Stimulated activated CD4-positive, alpha-beta T cell treated with anti-CD3 and anti-CD28 coated beads, Interleukin-1b, Interleukin-23, amount 100 ng/mL, for 1 hour (primary cell): ENCODE measurements at places on chromosomes 7 and 10.

DNA sequence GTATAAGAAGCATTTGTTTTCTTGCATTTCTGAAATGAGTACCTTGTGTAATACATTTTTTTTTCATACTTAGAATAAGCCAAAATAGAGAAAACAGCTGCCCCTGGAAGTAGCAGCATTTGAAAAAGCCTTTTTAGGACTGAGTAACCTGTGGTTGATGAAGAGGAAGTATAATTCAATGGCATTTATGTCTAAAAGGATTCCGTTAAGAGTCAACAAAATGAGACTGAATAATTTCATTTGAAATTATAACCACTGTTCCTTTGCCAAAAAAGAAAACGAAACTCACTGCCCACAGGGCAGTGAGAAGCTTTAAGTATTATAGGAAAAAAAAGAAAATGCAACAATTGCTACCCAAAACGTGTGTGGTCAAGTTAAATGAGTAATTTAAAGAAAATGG is 705.6 kb upstream of the PHF14 start:
- DNase-seq = no peak

GRCh38 chr7:114856625-114857024 is 65.3 kb upstream of the MDFIC start:
- DNase-seq = no peak

DNA sequence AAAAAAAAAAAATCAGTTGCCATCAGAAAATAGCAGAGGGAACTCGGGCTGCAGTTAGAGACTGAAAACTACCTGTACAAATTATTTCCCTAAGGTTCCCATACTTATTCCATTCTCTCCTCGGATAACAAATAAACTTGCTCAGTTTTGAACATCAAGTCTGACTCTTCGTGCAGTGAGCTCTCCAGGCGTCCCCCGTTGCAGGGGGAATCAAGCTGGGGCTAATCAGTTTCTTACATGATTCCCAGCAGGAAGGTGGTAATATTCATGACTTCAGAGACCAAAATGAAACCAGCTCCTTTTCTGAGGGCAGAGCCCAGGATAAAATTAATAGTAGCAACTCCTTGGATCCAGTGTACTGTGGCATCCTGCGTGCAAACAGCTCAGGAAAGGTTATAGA is 135.3 kb downstream of the FRMD4A start:
- DNase-seq = no peak

- DNase-seq = no peak
These were observed 35.6 kb downstream of the ANKMY2 start for GRCh38 chr7:16609842-16610450.

DNA sequence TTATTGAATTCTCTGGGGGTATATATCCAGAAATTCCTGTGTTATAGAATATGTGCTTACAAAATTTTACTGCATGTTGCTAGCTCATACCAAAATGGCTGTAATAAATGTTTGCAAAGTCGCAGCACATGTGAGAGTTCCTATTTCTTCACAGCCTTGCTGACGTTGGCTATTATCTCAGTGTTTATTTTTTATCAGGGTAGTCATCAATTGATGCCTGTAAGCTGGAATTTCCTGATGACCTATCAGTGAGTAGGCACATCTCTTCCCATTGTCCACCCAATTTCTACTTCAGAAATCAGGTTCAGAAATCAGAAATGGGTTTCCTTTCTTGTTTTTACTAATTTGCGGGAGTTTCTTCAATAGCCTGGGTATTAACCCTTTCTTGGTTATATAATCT is 268.1 kb upstream of the FZD8 start:
- no peak for DNase-seq

GRCh38 chr10:78925275-78925674 is 143.5 kb upstream of the ZMIZ1 start:
- DNase-seq = no peak

GRCh38 chr7:153638821-153639435 is 413.3 kb upstream of the DPP6 start:
- no peak for DNase-seq

DNA sequence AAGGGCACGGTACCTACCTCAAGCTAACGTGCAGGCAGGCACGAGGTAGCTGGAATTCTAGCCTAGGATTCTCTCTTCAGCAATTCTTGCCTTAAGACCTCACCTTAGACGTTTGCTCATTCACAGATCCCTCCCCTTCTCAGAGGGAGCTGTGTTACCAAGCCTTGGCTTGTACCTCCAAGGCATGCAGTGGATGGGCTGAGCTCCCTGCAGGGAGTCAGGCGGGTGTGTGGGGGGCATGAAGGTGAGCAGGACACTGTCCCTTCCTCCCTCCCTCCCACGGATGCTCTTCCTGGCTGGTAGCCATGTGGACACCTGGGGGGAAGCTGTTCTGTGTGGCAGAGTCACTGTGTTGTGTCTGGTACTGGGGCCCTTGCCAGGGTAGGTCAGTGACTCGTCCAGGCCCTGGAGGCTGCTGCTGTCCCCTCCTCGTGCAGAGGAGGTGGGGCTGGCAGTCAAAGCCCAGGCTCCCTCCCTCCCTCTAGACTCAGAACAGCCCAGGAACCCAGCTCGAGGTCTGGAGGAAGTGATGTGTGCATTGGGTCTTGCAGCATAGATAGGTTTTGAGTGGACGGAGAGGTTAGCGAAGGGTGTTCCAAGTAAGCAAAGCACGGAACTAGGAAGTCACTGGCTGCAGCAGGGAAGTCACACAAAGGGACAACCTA is 222.2 kb upstream of the SH2B2 start:
- no peak for DNase-seq

GRCh38 chr10:69338547-69339450 is 60.5 kb downstream of the HK1 start:
- DNase-seq = no peak

DNA sequence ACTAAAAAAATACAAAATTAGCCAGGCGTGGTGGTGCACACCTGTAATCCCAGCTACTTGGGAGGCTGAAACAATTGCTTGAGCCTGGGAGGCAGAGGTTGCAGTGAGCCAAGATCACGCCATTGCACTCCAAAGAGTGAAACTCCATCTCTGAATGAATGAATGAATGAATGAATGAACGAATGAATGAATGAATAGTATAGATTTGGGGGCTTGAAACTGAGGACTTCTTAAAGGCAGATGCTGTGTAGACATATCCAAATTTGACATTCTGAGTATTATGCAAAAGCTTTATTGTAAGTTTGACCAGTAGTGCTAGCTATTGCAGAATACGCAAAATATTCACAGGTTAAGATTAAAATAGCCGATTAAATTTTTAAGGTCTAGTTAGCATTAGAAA is 30.8 kb upstream of the ST7 start:
- no peak for DNase-seq
